ENCODE measurements at places on chromosomes 7 and 10.

DNA sequence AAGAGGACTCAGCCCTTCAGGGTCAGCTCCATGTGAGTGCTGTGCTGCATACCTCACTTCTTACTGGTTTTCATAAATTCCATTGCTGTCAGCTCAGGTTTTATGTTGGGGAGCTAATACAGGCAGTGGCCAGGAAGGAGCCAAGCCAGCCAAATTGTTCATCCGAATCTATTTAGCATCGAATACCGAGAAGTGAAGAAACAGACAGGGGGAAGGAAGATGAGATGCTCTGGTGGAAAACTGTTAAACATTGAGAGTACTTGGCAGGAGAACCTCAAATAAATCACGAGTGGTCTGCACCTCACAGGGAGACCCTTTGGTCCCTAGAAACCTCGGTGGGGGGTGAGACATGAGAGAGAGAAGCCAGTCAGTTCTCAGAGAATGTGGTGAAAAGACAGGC lies 196.0 kb upstream of the TMEM72 start:
- DNase-seq = no peak

DNA sequence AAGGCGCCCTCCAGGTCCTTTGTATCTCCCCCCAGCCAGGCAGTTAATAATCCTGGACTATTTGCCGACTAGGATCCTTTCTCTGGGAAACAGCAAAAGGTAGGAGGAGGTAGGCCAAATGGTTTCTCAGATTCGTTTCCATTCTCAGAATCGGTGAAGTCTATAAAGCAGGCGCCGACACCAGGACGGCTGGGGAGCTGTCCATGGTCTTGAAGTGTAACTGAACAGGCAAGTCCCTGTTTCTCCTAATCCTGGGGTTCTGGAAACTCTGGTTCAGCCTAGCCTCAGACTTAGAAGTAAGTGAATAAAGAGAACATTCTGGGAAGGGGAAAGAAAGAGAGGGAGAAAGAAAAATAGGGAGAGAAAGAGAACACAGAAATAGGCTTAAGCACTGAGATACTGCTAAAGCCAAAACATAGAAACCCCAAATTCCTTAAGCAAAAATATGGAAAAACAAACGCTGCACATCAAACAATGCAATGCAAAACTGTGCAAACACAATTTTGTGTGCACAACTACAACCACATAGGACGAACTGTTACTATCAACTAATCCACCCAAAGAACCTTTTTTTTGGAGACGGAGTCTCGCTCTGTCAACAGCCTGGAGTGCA lies 11.1 kb upstream of the INA start:
- DNase-seq = no peak

GRCh38 chr10:132740588-132740987 lies 45.4 kb downstream of the NKX6-2 start:
- DNase-seq = no peak

DNA sequence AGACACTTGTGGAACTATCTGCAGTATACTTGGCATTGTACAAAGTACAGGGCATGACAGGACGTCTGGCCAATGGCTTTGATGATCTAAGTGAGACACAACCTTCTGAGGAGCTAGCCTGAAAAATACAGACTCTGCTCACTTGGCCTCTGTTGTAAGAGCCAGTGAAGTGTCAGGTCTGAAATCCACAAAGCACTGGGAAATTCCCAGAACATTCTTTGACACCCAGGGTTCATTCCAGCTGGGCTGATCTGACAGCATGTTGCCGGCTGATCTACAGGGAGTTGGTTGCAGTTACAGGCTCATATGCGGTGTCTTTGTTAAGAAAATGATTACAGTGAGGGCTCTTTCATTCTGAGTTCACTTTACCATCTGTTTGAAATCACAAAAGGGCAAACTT lies 354.6 kb downstream of the PHF14 start:
- peak; percentile 13 for DNase-seq

- DNase-seq = no peak
Measured at GRCh38 chr7:98049034-98049433, 57.6 kb upstream of the LMTK2 start.

DNA sequence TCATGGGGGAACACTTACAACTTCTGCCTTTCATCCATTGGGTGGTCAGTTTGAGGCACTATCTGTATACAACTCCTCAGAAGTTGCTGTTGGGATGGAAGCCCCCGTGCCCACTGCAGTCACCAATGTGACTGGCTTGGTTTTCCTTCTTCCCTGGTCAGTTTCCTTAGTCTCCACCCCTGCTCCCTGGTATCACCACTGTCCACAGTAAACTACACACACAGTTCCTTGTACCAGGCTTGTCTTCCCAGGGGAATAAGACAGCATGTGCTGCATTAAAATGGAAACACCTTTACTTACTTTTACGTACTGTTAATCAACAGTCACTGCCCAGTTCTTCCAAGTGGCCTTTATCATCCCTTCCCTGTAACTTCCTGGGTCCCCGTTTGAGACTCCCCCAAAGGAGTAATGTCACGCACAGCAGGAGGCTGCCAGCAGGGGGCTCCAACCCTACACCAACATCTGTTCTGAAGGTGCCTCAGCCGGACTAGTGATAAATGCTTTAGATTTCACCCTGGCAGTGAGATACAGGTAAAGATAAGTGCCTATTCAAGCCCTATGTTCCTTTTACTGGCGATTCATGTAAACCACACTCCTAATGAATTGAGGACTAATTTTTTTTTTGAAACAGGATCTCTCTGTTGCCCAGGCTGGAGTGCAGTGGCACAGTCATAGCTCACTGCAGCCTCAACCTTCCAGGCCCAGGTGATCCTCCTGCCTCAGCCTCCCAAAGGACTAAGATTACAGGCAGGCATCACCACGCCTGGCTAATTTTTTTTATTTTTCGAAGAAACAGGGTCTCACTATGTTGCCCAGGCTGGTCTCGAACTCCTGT lies 45.3 kb upstream of the PIK3AP1 start:
- peak; percentile 27 for DNase-seq

GRCh38 chr10:19979628-19980027 lies 163.4 kb downstream of the PLXDC2 start:
- DNase-seq = no peak

GRCh38 chr7:116216956-116217571 lies 6.7 kb downstream of the TES start:
- no peak for DNase-seq

GRCh38 chr10:108966411-108966810 lies 956.9 kb downstream of the XPNPEP1 start:
- no peak for DNase-seq

DNA sequence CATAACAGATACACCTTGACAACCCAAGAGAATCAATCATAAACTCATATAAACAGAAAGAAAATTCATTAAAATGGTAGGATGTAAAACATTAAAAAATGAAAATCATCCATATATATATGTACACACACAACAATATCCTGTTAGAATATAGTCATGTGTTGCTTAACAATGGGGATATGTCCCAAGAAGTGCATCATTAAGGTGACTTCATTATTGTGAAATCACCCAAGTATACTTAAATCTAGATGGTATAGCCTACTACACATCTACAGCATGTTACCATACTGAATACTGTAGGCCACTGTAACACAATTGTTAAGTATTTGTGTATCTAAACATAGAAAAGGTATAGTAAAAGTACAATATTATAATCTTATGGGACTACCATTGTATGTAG lies 115.8 kb upstream of the TMEM168 start:
- DNase-seq = no peak

DNA sequence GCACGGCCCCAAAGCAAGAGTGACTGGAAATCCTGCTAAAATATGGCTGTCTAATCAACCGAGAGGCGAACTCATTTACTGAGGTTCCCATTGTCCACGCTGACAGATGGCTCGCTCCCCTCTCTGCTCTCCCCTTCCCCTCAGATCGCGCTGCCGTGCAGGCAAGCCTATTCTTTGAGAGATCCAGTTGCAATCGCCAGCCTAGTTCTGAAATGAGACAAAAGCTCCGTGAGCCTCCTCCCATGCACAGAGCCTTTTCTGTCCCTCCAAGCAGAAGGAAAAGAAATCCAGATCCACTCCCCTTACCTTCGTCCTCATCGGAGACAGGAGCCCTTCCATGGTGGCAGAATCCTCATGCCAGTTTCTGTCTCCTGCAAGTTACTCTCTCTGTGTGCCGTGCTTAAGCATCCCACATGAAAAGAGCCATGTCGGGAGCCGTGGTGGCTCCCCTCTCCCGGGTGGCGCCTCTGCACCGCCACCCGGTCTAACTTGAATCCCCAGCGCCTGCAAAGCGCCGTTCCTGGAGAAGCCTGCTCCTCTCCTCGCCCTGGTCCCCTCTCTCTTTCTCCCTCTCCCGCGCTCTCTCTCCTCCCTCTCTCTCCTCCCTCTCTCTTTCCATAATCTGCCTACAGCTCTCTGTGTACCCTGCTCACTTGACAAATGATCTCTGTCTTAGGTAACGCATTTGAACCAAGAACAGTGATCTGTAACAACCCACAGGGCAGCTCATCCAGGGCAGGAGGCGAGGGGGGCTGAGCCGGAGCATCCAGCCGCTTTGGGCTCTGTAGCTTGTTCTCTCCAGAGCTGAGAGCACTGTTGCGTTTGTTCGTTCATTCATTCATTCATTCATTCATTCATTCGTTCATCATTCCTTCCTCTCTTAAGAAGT lies 156.8 kb downstream of the FRMD4A start:
- DNase-seq = peak; percentile 50

DNA sequence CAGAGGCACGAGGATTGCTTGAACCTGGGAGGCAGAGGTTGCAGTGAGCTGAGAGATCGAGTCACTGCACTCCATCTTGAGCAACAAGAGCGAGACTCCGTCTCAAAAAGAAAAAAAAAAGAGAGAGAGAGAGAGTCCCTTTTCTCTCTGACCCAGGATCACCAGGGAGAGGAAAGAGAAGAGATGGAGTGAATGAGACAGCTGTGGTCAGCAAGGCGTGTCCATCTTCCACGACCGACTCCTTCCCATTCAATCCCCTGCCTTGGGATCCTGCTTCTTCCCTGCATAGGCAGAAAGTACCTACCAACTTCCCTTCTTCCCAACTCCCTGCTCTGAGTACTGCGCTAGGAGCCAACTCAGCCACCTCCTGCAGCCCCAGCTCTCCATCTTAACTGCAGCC lies 5.2 kb upstream of the ZAN start:
- DNase-seq = no peak

DNA sequence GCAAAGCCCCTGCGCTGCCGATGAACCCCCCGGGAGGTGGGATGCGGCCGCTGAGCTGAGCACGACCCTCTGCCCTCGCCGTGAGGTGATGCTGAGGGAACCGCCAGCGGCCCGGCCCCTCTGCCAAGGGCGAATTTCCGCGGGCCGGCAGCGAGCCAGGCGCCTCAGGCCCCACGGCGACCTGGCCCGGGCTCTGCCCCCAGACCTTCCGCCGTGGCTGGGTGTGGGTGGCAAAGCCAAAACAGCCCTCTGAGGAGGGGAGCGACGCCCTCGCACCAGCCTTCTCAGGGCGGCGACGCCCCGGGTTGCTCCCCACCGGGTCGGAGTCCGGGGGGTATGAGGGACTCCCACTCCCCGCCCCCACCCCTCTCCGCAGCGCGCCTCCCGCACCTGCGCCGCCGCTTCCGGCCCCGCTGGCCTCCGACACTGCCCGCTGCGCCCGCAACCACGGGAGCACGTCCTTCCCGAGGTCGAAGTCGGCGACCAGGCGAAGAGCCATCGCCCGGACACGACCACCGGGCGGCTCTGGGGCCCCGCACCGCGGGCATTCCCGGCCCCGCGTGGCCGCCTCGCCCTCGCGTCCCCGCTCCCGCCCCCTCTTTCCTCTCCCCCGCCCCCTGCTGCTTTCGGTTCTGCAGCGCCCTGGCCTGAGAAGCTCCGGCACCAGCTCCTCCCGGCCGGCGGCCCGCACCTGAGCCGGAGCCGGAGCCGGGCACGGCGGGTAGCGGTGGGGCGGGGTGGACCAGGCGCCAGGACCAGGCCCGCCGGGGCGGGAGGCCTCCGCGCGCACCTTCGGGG lies at the start of gene GSAP:
GSAP (minus strand) TSS at position 527 of the 798 bp plus-strand sequence; CDS start at position 499, 28 bp downstream.
- DNase-seq = no peak

DNA sequence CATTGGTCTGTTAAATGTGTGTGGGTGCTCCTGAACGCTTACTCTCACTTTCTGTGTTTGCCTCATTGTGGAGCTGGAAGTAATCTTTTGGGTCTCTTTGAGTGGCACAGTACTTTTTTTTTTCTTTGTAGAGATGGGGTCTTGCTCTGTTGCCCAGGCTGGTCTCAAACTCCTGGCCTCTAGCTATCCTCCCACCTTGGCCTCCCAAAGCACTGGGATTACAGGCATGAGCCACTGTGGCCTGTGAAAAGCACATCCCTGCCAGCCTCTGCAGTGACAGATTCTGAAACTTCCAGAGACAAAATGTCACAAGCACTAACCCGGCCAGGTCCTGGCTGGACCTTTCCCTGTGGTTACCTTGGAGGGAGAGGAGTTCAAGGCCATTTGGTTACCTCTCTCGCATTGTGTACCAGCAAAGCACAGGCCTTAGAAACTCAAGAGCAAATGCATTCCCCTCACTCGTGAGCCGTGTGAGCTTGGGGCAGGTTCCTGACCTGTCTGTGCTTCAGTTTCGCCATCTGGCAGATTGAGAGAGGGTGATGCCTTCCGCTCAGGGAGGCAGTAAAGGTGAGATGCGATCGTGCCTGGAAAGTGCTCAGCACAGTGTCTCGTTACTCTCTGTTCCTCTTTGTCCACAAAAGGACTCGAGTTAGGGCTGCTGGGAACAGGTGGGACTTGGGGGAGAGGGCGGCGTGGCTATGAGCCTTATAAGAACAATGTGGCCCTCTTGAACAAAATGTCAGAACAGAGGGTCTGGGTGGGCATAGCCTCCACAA lies 72.6 kb upstream of the SEPHS1 start:
- DNase-seq = no peak

- DNase-seq = no peak
Measured at GRCh38 chr7:81672872-81673271, 97.0 kb downstream of the HGF start.

GRCh38 chr7:27897001-27897400 lies 157.0 kb downstream of the TAX1BP1 start:
- DNase-seq = no peak

- DNase-seq = peak; percentile 6
Measured at GRCh38 chr10:103757531-103758293, 97.7 kb downstream of the SH3PXD2A start.

DNA sequence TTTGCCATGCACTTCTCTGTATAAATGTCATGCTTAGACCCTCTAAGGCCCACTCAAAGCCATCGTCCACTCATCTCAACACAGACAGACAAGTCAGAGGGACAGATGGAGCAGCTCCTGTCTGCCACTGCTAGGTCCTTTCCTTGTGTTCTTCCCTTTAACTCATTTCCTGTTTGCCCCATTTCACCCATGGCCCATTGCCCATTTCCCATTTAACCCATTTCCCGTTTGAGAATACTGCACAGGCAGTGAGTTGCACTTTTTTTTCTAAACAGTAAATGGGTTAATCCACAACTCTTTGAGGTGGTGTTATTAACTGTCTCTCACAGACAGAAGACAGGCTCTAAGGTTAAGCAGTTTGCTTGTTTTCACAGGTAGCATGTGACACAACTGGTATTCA lies 179.3 kb downstream of the NPSR1 start:
- DNase-seq = no peak

- DNase-seq = no peak
Measured at GRCh38 chr10:77926566-77927401, at the start of gene DLG5. TSS of gene DLG5 (minus strand) at chr10:77926755. CDS start at chr10:77926520, 235 bp downstream.

GRCh38 chr10:24303522-24304310 lies 94.8 kb downstream of the KIAA1217 start:
- no peak for DNase-seq

GRCh38 chr10:24908793-24909423 lies 43.5 kb downstream of the PRTFDC1 start:
- no peak for DNase-seq

Data from NCI-H1694 (cell line).